ENCODE measurements at places on chromosomes 2 and 18. TPM values are rescaled to one million over a fixed set of nuclear protein-coding genes. Genes with fewer than 3 reads are reported as not detected.
A peak's percentile ranks its signal among the peaks of the same experiment; 100 is the strongest.

GRCh38 chr2:41527525-41528323, 520.1 kb upstream of the PKDCC start:
- no peak for DNase-seq
- H3K4me3 ChIP-seq, result no peak overlapping the region
- no peaks in the 10 kb centered on the region for H3K4me1 ChIP-seq
- no peak overlapping the region for H3K27ac ChIP-seq
- H3K36me3 ChIP-seq, result no peaks in the 10 kb centered on the region
- no peaks in the 10 kb centered on the region for H3K27me3 ChIP-seq

DNA sequence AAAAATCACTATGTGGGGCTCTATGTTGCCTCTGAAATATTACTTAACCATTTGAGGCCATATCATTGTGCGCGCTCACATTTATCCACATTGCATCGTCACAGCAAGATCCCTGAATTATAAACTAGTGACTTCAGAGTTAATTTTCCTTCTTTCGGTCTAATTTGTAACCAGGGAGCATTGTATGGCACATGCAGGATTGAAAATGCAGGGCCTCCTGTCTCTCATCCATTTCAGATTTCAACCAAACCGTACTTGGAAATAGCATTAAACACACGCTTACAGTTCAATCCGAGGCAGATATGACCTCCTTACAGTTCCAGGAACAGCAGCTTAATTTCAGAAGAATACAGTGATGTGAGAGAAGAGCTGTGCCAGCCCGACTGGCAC, 532 bp downstream of the MYOM1 start:
- no peaks in the 10 kb centered on the region for H3K36me3 ChIP-seq
- peaks cover 23% of the 10 kb centered on the region for H3K4me1 ChIP-seq
- peak overlapping the region; percentile 58 for H3K4me3 ChIP-seq
- no peaks in the 10 kb centered on the region for H3K27me3 ChIP-seq
- peak overlapping the region; percentile 80 for H3K27ac ChIP-seq
- no peak for DNase-seq

DNA sequence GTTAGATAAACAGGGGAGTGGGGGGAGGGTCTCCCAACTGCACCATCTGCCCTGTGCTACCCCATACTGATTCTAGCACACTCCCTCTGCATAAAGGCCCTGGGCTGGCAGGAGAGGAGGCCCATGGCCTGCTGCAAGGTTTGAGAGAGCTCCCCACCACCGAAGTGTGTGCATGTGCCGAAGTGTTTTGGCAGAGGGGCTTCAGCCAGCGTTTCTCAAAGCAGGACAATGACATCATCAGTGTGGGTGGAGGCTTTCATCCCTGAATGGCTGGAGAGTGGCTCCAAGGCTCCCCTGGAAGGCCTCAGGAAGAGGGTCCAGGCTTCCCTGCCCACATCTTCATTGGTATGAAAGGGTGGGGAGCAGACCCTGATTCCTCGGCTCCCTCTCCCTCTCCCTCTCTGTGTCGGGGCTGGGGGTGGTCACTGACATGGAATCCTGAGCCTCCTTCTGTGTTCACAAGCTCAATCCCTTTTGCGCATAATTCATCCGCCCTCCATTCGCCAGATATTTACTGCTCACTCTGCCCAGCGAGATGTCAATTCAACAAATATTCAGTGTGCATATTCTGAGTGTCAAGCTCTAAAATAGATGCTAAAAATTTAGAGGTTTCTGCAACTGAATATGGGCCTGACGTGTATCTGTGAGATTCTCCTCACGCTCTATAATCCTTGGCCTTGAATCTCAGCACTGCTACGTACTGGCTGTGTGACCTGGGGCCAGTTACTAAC, 122.1 kb downstream of the CELF4 start:
- H3K27me3 ChIP-seq, result no peaks in the 10 kb centered on the region
- H3K27ac ChIP-seq, result no peak overlapping the region
- H3K4me3 ChIP-seq, result no peak overlapping the region
- no peaks in the 10 kb centered on the region for H3K4me1 ChIP-seq

DNA sequence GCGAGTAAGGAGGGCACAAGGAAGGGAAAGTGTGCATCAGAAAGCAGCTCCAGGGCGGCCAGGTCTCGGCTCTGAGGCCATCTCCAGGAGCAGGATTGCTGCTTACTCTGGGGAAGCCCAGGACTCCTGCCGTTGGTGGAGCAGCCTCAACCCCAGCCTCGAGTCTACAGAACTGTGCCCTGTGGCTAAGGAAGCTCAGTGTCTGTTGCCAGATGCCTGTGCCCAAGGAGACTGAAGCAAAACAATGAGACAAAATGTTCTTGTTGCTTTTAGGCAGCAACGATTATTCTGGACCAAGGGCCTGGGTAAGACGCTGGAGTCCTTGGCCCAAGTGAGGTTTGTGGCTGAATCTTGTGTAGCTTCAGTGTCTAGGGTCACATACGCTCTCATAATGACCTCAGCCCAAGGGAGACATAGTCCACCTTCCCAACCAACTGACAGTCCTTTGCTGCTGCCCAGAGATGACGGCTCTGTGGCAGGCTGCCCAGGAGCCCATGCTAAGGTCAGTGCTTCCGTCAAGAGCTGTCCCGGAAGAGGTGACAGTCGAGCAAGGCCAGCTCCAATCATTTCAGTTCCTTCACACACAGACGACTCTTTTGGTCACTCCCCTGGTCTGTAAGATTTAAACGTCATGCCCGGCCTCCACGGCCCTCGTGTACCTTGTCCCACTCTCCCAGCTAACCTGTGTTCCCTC, 223.8 kb downstream of the TTC32 start:
- peak overlapping the region; percentile 39 for H3K27ac ChIP-seq
- no peaks in the 10 kb centered on the region for H3K36me3 ChIP-seq
- DNase-seq, result peak; percentile 67
- no peak overlapping the region for H3K4me3 ChIP-seq

The EGR4 gene
- not detected for total RNA-seq

The DLX2 gene
- total RNA-seq, result not detected

The GKN1 gene
- total RNA-seq, result not detected
